Transverse colon (tissue), 4 donors: ENCODE measurements at places on chromosomes 1 and 21. TPM values are rescaled to one million over a fixed set of nuclear protein-coding genes. Genes with fewer than 3 reads are reported as not detected.

DNA sequence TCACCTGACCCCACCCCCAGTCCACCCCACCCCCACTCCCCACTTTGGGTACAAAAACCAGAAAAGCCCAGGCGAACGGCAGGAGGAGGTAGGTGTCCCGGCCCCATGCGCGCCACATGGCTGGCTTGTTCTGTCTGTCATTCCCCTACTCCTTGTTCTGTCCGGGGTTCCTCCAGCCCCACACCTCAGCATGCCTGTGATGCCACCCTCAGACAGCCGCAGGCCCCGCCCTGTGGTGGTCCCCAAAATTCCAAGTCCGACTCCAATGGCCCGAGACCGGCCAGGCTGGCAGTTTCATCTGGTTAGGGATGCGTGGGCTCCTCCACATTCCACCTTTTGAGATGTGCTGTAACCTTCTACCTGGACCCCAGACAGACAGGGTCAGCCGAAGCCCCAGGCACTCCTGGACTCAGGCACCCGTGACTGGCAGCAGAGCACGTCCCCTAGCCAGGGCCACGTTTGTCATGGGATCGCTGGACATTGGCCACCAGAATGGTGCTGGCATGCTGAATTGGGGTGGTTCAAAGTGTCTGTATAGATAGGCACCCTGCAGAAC is 94.4 kb downstream of the WDR4 start:
- no peak for DNase-seq
- H3K4me1 ChIP-seq = no peaks in the 10 kb centered on the region
- H3K36me3 ChIP-seq = no peaks in the 10 kb centered on the region
- H3K27ac ChIP-seq = no peak overlapping the region

OLIG1 gene
- total RNA-seq = not detected

DCST2 gene
- total RNA-seq = 4.6 TPM

OR2W3 gene
- total RNA-seq = 0.68 TPM

A3GALT2 gene
- total RNA-seq = not detected

- H3K27ac ChIP-seq = no peak overlapping the region
- no peak overlapping the region for H3K4me3 ChIP-seq
- peaks cover 14% of the 10 kb centered on the region for H3K4me1 ChIP-seq
- no peak for DNase-seq
- no peaks in the 10 kb centered on the region for H3K36me3 ChIP-seq
Measured at GRCh38 chr1:200353232-200353631, 56.6 kb downstream of the ZNF281 start.

- no peak overlapping the region for H3K4me3 ChIP-seq
- H3K36me3 ChIP-seq = no peaks in the 10 kb centered on the region
- DNase-seq = no peak
- no peak overlapping the region for H3K27ac ChIP-seq
Measured at GRCh38 chr1:115437196-115437595, 99.1 kb upstream of the NGF start.

C21orf91 gene
- 6.7 TPM for total RNA-seq

SLC37A1 gene
- 139 TPM for total RNA-seq

GRCh38 chr1:81836007-81836626 is 35.4 kb downstream of the ADGRL2 start:
- no peaks in the 10 kb centered on the region for H3K27me3 ChIP-seq
- H3K27ac ChIP-seq = no peak overlapping the region
- peaks cover 6% of the 10 kb centered on the region for H3K4me1 ChIP-seq
- no peak for DNase-seq
- no peaks in the 10 kb centered on the region for H3K36me3 ChIP-seq
- H3K4me3 ChIP-seq = no peak overlapping the region
